NCI-H1092 (cell line): ENCODE measurements at places on chromosomes 7 and 10.

DNA sequence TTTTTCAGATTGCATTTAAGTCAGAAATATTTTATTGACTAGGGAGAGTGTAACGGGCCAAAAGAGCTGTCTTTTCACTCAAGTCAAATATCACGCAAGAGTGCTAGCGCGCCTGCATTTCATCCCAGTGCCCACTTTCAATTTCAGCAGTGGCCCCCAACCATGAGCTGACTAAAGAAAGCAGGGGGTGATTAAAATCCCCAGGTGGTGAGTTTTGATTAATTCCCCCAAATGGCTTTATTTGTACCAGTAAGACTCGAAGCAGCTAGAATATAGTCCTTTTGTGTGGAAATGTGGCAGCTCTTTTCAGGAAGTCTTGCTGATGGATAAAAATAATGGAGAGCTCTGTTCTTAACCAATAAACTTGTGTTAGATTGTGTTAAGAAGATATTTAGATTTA is 35.3 kb downstream of the TRUB1 start:
- DNase-seq, result no peak

DNA sequence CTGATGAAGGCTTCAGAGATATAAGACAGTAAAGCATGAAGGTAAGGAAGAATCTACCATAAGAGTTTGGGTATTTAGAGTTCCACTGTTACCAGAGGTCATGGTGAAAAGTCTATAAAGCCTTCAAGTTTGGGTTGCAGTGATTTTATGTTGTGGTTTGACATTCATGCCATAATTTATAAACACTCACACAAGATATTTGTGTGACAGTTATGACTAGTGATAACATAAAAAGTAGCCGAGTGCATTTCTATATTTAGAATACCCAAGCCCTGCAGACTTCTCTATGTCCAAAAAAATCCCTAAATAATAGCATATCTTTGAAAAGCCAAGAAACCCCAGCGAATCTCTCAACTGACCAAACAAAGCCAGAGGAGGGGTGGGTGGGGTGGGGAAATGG is 229.9 kb downstream of the CXCL12 start:
- DNase-seq, result no peak

- no peak for DNase-seq
Measured at GRCh38 chr7:87426160-87426559, 49.3 kb downstream of the ABCB4 start.

- no peak for DNase-seq
Measured at GRCh38 chr10:68633816-68634466, 73.8 kb downstream of the TET1 start.

DNA sequence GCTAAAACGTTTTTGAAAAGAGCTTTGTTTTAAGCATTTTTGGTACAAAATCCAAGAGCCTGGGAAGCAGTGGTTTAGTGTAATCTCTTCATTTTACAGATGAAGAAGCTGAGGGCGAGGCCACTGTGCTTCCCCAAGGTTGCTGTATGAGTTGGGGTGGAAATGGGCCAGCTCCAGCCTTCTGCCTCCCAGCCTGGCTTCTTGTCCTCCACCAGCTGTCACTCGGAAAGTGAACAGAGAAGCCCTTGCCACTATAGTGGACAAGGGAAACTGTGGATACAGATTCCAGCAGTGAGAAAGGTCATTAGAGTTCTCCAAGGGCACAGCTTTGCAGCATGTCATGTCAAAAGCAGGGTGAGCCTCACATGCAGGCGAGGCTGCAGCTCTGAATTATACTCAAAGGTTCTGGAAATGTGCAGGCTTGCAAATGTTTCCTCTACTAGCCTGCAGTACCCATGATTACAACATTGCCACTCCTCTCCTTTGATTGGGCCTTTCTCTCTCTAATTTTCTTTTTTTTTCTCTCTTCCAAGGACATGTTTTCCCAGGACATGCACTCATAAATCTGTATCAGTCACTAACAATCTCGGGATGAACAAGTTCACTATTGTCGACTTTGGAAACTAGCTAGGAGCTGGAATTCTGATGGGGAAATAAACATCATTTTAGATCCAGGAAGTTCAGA is 33.0 kb downstream of the BAMBI start:
- no peak for DNase-seq
